Stimulated activated CD4-positive, alpha-beta T cell treated with anti-CD3 and anti-CD28 coated beads, Interleukin-12 subunit alpha, Interleukin-12 subunit beta, amount 100 ng/mL, for 48 hours (primary cell): ENCODE measurements at places on chromosomes 3 and 15.
A peak's percentile ranks its signal among the peaks of the same experiment; 100 is the strongest.

- DNase-seq = no peak
Observed at GRCh38 chr3:168828536-168828935, 732.8 kb upstream of the GOLIM4 start.

DNA sequence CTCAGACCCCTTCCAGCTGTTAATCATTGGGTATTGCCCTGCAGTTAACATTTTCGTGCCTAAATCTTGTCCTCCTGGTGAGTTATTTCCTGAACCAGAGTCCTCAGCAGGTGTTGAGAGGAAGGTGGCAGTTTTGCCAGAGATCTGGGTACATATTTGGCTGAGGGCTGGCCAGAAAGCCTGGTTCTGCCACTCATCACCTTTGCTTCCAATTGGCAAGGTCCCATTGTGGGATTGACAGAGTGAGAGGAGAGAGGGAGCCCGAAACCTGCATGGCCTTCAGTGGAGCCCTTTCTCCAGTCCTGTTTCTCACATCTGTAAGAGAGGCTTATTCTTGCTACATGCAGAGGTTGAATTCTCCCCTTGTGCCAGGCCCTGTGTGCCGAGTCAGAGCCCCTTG is 8.9 kb upstream of the TKT start:
- no peak for DNase-seq

DNA sequence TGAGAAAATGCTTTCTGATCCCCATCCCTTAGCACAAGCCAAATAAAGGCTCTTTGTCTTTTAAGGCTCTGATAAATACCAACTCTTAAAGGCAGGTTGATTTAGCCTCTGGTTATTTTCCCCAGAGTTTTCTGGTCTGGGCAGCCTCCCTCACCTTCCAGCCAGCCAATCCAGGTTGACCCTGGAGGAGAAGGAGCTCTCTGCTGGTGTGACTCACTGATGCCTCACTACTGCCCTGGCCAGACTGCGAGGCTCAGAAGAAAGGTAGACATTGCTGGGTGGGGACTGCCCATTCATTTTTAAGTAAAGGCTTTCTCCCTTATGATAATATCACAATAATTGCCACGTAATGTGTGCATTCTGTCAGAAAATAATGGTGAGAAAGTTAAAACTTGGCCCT is 37.1 kb downstream of the SLCO3A1 start:
- no peak for DNase-seq

GRCh38 chr3:156678197-156678596 is 3.8 kb downstream of the TIPARP start:
- DNase-seq = no peak

- DNase-seq = no peak
Observed at GRCh38 chr3:181851063-181851462, 139.3 kb downstream of the SOX2 start.

DNA sequence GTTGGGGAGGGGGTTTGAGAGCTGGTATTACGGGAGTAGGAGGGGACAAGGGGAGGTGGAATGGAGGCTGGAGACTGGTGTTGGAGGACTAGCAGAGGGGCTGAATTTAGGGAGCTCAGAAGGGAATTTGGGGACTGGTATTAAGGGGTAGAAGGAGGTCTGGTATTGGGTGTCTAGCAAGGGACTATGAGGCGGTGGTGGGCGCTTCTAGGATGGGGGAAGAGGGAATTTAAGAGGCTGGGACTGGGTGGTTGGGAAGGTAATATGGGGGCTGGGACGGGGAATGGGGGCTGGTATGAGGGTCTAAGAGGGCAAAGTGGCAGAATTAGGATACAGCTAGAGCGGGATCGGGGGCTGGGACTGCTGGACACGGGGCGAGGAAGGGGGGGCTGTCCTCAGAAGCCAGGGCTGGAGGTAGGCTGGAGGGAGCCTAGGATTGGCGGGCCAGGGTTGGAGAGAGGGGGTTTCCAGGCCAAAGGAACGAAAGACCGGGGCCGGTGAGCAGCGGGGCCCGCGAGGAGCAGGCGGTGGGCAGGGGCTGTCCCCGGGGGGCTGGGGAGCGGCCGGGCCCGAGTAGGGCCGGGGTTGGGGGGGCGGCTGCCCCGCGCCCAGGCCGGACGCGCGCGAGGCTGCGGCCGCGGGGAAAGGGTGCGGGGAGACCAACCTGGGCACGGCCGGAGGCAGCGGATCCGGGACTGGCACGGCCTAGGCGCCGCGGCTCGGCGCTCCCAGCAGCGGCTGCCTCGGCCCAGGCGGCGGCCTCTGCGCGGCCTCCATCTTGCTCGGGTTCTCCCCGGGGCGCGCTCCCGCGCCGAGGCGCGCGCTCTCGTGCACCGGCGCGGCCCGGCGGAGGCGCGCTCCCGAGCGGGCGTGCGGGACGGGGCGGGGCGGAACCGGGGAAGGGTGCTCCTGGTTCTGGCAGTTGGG is at the start of gene LHFPL4:
Gene LHFPL4 (minus strand): TSS at position 802 of the 927 bp plus-strand sequence. CDS start 1,143 bp downstream, outside the sequence.
- DNase-seq = no peak

DNA sequence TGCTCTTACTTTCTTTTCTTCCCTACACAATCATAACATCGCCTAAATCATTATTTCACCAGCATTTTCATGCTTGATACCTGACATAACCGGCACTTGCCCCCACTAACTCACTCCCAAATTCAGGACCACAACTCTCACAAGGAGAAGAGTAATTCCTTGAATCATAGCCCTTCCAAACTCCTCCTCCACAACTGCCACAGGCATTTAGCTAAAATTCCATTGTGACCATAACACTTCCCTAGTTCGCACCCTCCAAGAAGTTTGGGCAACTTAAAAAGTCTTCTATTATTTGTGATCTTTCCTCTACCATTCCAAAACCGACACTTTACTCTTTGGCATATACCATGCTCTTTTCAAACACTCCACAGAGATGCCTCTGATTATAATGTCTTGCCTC is 59.4 kb upstream of the XRN1 start:
- no peak for DNase-seq

- DNase-seq = no peak
Observed at GRCh38 chr15:64938192-64938591, 26.5 kb downstream of the ANKDD1A start.

DNA sequence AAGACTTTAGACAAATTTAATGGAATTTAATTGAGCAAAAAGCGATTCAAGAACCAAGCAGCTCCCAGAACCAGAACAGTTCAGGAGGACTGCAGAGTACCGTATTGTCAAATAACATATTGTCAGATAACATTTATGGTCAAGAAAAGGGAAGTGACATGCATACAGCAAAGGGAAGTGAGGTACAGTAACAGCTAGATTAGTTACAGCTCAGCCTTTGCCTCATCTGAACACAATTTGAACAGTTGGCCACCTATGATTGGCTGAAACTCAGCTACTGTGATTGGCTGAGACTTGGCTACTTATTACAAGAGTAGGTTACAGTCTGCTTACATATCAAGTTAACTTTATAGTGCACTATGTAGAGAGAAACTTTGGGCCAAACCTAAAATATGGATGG is 21.9 kb downstream of the ZFAND6 start:
- no peak for DNase-seq

DNA sequence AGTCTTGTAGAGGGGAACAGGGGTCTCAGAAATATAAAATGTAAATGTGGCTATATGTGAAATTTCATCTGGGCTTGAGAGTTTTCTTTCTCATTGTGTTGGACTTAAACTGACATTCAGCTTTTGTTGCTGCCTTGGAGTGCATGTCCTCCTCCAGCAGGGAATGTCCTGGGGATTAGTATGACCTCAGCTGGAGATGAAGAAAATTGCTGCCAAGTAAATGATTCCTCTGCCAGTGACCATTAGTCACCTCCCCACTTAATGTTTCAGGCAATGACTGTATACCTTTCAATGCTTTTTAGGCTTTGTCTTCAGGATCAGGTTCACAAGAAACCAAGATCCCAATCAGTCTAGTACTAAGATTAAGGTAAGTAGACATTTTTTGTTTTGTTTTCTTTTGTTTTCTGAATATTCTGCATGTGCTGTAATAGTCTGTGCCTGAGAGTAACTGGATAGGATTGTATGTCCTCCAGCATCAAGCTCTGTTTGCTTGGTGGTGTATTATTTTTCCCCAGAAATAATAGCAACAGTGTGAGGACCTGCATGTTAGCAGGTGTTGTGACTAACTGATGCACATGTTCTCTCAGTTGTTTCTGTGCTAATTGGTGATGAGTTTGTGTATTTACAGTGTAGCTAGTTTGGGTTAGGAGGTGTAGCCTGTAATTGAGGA is 18.1 kb upstream of the SLC22A13 start:
- DNase-seq = no peak

DNA sequence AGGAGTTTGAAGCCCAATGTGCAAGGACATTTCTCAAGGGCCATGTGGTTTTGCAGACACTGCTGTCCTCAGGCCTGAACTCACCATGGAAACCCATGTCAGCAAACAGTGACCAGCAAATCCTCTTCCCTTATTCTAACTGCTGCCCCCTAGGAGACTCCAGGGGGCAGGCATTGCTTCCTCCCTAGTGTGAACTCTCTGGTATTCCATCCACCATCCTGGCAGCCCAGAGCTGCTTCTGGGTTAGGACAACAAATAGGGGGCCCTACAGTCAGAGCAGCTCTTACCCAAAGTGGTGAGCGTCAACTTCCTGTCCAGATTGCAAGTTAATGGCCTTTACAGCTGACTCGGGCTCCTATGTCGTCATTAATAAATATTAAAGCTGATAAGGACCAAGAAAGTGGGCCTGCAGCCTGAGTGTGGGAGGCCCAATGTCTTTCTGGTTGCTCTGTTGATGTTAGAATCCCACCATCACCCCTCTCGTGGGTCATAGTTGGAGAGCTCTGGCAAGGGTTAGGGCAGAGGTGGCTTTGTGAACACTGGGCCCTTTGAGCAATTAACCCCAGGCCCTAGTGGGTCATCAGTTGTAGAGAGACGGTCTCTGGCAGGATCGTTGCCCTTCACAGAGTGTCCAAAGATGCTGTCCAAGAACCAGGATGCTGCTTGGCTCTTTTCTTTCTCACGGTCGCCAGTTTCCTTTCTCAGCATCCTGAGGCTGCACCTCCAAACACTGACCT is 41.5 kb downstream of the TGM4 start:
- DNase-seq = no peak

- DNase-seq = no peak
Observed at GRCh38 chr3:8757551-8758518, 11.6 kb downstream of the OXTR start.

GRCh38 chr3:73521734-73522336 is 102.9 kb downstream of the PDZRN3 start:
- DNase-seq = no peak

GRCh38 chr3:174438501-174439145 is 420.5 kb upstream of the NAALADL2 start:
- no peak for DNase-seq

DNA sequence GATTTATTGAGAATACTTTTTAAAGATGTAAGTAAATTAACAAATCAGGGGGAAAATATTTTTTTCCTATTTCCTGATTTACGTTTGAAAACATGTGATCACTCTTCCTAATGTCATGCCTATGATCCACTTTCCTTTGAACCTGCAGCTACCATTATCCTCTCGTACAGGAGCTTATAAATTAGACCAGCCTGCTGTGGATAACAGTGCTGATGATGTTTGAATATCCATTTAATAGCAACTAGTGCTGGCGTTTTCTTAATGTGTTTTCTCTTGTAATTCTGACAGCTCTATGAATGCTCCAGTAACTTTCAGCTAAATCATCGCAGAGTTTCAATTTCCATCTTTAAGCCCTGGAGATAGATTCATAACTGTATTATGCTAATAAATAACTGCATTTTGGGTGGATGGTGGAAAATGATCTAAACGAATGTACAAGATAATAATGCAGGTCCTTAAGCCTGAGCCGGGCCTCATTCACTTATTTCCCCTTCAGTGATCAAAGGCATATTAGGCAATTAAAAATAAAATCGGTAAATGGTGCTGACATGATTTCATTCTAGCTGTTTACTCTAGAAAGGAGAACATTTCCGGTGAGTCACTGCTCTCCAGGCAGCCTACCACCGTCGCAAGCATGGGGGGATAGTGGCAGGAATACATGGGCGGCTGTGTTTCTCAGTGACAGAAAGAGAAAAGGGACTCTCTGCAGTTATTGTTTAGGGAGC is 58.5 kb upstream of the SLC24A5 start:
- DNase-seq = no peak

DNA sequence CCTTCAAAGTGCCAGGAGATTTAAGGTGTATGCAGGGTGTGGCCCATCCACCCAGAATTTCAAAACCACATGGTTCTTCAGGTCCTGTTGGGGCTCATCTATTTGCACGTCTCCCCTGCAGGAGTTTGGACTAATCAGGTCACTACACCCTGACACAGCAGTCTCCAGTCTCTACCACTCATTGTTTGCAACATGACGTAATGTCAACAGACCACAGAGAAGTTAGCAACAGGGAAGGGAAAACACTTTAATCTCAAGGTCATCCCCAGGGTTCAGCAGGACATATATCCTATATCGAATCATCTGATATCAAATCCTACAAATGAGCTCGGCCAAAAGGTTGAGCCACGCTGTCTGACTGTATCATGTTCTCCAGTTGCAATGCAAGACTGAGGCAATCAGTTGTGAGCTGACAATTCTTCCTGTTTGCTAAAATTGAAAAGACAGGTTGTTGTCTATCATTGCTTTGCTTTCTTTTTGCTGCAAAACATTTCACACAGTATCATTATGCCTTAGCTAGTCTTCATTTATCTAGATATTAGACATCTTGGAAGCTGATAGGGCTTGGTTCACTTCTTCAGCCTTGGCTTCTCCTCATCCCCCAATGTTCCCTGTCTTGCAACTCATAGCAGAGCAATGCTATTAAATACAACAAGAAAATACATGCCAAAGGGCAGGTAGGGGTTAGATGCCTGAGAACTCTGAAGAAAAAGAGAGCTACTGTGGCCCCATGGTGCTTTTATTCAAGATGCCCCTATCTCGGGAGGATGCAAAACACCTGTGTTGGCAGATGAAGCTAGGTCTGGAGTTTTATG is 13.4 kb upstream of the LEKR1 start:
- no peak for DNase-seq

GRCh38 chr15:45458746-45459403 is 63.7 kb downstream of the SLC30A4 start:
- DNase-seq = peak; percentile 68

- peak; percentile 10 for DNase-seq
Observed at GRCh38 chr15:42010434-42010833, 10.4 kb downstream of the PLA2G4E start.

- no peak for DNase-seq
Observed at GRCh38 chr3:1103525-1103924, 10.7 kb downstream of the CNTN6 start.

GRCh38 chr3:60707452-60708020 is 543.7 kb downstream of the FHIT start:
- no peak for DNase-seq

DNA sequence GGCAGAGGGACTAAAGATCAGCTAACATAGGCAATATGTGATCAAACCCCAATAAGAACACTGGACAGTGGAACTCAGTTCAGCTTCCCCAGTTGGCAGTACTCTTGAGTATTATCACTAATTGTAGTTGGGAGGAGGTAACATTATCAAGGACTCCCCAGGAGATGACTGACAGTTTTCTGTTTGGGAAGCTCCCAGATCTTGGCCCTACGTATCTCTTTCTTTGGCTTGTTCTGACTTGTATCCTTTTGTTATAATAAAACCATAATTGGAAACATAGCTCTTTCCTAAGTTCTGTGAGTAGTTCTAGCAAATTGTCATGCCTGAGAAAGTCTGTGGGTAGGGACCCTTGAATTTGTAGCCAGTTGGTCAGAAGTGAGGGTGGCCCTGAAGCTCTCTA is 316.4 kb downstream of the ZNF621 start:
- DNase-seq = no peak
